ENCODE measurements at places on chromosomes 4 and X.

DNA sequence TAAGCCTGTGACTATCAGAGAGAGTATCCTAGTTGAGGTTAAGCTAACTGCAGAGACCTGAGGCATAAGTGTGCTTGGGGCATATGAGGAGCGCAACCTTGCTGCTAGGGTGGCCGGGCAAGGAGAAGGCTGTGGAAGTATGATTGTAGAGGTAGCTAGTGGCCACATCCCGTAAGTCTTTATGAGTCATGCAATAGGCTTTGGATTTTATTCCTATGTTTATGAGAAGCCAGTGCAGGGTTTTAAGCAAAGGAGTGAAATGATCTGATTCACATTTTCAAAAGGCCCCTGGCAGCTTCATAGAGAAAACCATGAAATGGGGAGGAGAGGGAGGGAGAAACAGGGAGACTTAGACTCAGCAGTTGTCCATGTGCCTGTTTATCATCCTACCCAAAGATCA lies 92.1 kb upstream of the WDFY3 start:
- no peak for DNase-seq

DNA sequence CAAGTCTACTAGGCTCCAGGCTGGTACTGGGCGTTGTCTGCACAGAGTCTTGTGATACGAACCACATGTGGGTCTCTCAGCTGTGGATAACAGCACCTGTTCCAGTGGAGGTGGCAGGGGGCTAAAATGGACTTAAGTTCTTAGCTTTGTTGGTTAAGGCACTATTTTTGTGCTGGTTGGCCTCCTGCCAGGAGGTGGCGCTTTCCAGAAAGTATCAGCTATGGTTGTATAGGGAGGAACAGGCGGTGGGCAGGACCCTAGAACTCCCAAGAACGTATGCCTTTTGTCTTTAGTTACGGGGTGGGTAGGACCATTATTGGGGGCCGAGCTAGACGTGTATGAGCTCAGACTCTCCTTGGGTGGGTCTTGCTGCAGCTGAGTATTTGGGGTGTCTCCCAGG lies 1138.4 kb downstream of the PCDH19 start:
- no peak for DNase-seq

DNA sequence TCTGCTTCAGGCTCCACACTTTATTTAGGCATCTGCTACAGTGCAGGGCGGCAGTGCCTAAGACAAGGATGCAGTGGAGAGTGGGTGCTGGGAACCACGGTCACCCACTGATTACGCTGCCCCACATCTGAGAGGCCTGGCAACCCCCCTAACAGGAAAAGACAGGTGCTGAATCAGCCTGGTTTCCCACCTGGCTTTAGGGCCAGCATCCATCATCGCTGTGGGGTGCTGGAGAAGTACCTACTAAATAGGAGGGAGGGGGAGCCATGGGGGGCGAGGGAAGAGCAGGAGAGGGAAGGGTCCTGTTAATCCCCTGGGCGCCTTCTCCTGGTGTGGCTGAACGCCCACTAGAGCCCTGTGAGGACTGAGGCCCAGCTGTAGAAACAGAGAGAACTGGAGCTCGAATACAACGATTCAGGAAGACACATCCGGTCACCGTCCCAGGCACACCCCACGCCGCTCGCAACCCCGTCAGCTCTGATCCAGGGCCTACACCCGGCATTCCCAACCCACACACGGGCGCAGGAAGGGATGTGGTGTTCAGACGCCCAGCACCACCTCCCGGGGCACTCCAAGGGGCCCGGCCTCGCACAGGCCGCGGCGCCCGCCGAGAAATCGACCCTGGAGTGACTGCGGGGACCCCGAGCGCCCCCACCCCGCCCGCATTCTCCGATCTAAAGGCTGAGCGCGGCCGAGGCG lies 554 bp downstream of the DCTD start:
- peak; percentile 74 for DNase-seq

- DNase-seq, result no peak
Measured at GRCh38 chr4:139921429-139922184, 232.4 kb downstream of the MAML3 start.

DNA sequence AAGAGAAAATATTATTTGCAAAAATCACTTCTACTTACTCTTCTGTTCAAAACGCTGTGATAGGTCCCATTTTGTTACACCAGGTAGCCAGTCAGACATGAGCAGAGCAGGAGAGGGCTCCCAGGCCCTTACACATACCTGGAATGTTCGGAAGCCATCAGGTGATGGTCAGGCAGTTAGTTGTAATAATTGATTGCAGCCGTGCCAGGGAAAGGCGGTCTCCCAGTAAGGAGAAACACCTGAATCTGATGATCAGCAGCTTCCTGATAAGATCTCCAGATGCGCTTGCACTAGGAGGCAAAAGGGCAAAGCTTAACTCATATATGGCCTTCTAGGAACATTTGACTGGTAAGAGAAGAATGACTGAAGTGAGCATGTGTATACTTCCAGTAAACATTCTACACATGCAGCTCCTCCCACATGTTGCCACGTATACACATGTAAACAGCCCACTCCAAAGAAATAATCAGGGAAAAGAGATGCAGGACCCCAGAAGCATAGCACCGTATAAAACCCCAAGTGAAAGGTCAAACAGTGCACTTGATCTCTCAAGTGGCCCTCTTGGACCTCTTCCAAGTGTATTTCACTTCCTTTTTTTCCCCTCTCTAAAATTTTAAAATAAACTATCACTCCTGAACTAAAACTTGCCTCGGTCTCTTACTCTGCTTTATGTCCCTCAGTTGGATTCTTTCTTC lies 1338.0 kb downstream of the FSTL5 start:
- DNase-seq, result no peak

GRCh38 chrX:68830419-68831404 lies 1.9 kb downstream of the EFNB1 start:
- no peak for DNase-seq

DNA sequence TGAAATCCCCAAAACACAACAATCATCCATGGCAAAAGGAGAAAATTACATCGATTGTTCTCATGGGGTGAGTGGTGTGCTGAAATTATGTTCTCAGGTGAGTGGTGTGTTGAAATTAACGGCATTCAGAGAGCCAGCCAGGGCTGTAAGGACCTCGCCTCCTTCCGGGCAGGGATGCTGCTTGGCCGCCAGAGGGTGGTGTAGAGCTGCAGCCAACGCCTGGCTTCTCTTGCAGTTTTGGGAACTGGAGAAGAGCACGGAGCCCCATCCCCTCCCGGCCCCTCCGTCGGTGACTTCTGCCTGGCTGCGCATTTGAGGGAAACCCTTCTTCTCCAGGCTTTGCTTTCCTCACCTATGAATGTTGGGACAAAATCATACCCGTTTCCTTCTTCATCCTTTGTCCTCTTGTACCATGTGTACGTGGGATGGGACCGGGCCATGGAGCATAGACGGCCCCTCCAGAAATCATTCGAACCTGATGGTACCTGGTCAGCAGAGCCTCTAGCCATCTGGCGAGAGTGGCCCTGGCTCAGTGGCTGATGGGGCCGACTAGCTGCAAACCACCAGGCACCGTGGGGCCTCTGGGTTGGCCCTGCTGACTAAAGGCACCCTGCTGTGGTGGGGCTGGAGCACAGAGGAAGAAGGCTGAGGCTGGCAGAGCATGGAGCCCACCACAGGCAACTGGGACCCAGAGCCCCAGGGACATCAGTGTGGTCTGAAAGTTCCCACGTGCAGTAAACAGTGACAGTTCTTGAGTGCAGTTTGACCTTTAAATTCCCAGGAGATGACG lies 28.4 kb downstream of the TRMT44 start:
- peak; percentile 76 for DNase-seq

- DNase-seq, result no peak
Measured at GRCh38 chrX:125003746-125004446, 315.8 kb upstream of the TEX13C start.

GRCh38 chr4:7625071-7625470 lies 190.3 kb upstream of the PSAPL1 start:
- DNase-seq, result peak; percentile 80

DNA sequence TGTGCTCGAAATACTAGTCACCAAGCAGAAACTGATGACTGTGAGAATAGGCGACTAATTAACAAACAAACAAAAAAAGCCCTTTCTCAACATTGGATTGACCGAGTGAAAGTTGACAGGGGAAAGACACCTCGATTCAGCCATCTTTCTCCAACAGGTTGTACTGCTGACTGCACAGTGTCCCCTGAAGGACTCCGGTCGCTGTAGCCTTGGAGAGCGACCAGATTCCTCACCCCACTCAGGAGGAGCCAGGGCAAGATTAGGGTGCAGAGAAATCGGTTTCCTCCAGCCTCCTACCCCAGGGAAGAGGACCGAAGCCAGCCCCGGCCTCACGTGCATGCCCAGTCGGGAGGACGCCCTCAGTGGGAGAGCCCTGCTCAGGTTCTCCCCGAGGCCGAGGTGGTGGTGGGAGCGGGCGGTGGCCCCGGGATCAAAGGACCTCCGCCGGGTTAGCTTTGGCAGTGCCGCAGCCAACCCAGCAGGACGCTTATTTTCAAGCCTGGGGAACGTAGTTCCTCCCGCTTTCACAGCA lies 1.1 kb upstream of the RAP1GDS1 start:
- DNase-seq, result peak; percentile 20

All from AG08395 (cell line).